Stimulated activated CD4-positive, alpha-beta T cell treated with anti-CD3 and anti-CD28 coated beads, Interleukin-12 subunit alpha, Interleukin-12 subunit beta, amount 100 ng/mL, for 4 hours (primary cell): ENCODE measurements at places on chromosomes 16 and 17.
A peak's percentile ranks its signal among the peaks of the same experiment; 100 is the strongest.

- DNase-seq = peak; percentile 13
These were observed 2.1 kb downstream of the RHBDL3 start for GRCh38 chr17:32267690-32268205.

- peak; percentile 67 for DNase-seq
These were observed at the start of gene FAM171A2 for GRCh38 chr17:44363613-44364159. TSS of gene FAM171A2 (minus strand) at chr17:44363853. CDS start at chr17:44363714, 139 bp downstream.

DNA sequence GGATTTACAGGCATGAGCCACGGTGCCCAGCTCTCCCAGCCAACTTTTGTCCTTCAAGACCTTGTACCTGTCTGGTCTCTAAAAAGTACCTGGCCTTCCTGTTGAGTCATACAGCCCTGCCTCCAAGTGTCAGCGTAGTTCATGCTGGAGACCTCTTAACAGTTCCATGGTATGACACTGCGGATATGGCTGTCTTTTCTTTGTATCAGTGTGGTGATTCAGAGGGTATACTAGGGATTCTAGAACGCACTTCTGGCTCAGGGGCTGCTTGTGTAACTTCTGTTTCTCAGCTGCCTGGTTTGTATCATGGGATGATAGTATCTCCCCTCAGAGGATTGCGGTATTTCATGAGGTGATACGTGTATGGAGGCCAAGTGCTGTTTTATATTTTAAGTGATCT lies 2.0 kb upstream of the TMEM11 start:
- no peak for DNase-seq

GRCh38 chr16:68400083-68400923 lies 48.0 kb downstream of the SMPD3 start:
- DNase-seq = no peak

DNA sequence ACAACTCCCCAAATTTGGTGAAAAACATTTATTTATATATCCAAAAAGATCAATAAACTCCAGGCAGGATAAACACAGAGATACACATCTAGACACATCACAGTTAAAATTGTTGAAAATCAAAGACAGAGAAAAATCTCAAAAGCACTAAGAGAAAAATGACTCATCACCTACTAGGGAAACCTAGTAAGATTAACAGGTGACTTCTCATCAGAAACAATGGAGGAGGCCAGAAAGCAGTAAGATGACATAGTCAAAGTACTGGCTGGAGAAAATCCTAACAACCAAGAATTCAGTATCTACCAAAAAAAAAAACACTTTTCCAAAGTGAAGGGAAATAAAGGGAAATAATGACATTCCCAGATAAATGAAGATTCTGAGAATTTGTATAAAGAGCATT lies 33.8 kb downstream of the ULK2 start:
- no peak for DNase-seq

DNA sequence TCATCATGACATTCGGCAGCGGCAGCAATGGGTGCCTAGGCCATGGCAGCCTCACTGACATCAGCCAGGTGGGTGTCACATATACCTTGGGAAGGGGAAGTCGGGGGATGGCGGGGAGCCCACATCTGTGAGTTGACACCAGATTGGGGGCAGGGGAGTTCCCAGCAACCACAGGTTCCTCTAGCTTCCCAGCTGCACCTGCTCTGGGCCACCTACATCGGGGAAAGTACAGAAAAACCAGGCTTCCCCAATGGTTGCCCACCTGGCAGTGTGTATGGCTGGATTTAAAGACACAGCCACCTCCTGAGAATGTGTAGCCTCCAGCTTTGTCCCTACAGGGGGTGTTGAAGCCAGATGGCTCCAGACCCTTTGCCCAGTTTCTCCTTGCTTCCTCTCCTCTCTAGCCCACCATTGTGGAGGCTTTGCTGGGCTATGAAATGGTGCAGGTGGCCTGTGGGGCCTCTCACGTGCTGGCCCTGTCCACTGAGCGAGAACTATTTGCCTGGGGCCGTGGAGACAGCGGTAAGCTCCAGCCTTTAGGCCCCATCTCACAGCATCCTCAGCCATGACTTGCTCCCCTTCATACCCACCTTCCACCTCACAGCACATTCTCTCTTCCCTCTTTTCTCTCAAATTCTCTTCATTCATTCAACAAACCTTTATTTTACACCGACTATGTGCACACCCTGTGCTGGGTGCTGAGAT lies 5.0 kb upstream of the TRAF4 start:
- DNase-seq = peak; percentile 59

DNA sequence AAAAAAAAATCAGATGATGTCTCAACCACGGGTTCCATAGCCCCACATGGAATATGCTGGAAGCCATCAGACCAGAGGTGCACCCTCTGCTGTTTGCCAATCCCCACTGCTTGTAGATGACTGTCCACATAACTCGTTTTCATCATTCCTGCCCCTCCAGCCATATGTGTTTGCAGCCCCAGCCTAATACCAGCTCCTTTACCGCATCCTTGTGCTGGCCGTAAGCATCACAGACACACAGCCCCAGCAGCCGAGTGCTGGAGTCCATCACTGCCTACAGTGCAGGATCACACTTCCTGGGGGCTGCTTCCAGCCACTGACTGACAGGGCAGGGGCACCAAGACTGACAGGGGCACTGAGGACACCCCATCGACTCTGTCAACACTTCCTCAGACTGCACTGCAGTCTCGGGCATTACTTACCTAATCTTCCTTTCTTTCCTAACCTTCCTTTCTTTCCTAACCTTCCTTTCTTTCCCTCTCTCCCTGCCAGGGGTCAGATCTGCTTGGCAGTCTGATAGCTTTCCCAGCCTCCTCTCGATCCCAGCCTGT lies 5.0 kb downstream of the RCVRN start:
- DNase-seq = no peak

GRCh38 chr16:67964477-67965131 lies 3.8 kb downstream of the SLC12A4 start:
- no peak for DNase-seq

- no peak for DNase-seq
These were observed 19.3 kb downstream of the POLR3K start for GRCh38 chr16:33877-34647.
